ENCODE measurements at places on chromosomes 2 and 18. TPM values are rescaled to one million over a fixed set of nuclear protein-coding genes. Genes with fewer than 3 reads are reported as not detected.

The MARCHF4 gene
- 0.14 TPM for total RNA-seq

GRCh38 chr2:127591221-127591923 is 54.6 kb upstream of the GPR17 start:
- DNase-seq, result peak; percentile 68

GRCh38 chr2:37816036-37816435 is 109.1 kb upstream of the RMDN2 start:
- DNase-seq, result no peak

- DNase-seq, result no peak
Observed at GRCh38 chr2:94956797-94957391, 68.6 kb upstream of the MAL start.

DNA sequence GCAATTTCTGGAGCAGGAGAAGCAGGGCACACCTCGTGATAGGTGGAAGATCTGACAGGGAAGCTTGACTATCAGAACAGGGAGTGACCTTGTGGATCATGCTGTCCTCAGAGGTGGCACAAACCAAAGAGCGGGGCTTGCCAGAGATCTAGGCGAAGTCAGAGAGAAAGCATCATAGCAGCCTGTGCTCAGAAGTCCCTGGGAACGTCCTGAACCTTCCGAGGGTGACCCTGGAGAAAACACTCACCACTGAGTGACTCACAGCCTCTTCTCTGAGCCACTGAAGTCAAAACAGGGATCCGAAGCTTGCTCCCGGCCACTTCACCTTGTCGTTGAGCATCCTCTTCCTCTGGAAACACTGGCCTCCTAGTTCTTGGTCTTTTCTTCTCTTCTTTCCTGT is 56.7 kb downstream of the IL1R2 start:
- DNase-seq, result no peak

All from heart left ventricle (tissue), 16 donors.